ENCODE measurements at places on chromosomes 5 and 9. TPM values are rescaled to one million over a fixed set of nuclear protein-coding genes. Genes with fewer than 3 reads are reported as not detected.

DNA sequence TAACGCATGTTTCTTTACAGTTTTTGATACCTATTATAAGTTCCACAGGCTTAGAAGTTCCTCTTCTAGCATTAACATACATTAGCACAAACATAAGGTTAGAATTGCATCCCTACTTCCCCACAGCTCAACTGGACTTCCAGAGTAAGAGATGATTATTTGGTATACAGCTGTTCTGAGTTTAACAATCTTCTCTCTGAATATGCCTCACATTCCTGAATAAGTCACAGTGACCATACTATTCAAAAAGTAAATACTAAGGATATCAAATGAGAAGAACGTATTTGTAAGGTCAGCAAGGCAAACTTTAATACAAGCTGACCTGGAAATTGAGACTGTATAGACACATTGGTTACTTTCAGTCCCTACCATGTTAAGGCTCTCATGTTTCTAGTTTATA, 21.3 kb downstream of the NR6A1 start:
- no peak overlapping the region for H3K4me3 ChIP-seq
- peak overlapping the region; percentile 29 for H3K27ac ChIP-seq
- peaks cover 20% of the 10 kb centered on the region for H3K4me1 ChIP-seq
- H3K36me3 ChIP-seq: no peaks in the 10 kb centered on the region

The MZB1 gene
- 0.24 TPM for total RNA-seq

- no peak overlapping the region for H3K27ac ChIP-seq
- H3K36me3 ChIP-seq: no peaks in the 10 kb centered on the region
- no peak for DNase-seq
- H3K4me1 ChIP-seq: no peaks in the 10 kb centered on the region
- H3K27me3 ChIP-seq: no peaks in the 10 kb centered on the region
Observed at GRCh38 chr5:82031220-82032119, 59.6 kb downstream of the ATG10 start.

- no peak overlapping the region for H3K4me3 ChIP-seq
- H3K27me3 ChIP-seq: no peaks in the 10 kb centered on the region
- no peak overlapping the region for H3K27ac ChIP-seq
- no peaks in the 10 kb centered on the region for H3K4me1 ChIP-seq
- DNase-seq: no peak
- H3K36me3 ChIP-seq: no peaks in the 10 kb centered on the region
Observed at GRCh38 chr9:14339746-14340145, 25.8 kb upstream of the NFIB start.

- no peaks in the 10 kb centered on the region for H3K27me3 ChIP-seq
- H3K4me3 ChIP-seq: no peak overlapping the region
- no peaks in the 10 kb centered on the region for H3K36me3 ChIP-seq
- no peak for DNase-seq
- no peak overlapping the region for H3K27ac ChIP-seq
Observed at GRCh38 chr9:23825700-23826099, 340 bp downstream of the ELAVL2 start.

The OTULINL gene
- 5.3 TPM for total RNA-seq

DNA sequence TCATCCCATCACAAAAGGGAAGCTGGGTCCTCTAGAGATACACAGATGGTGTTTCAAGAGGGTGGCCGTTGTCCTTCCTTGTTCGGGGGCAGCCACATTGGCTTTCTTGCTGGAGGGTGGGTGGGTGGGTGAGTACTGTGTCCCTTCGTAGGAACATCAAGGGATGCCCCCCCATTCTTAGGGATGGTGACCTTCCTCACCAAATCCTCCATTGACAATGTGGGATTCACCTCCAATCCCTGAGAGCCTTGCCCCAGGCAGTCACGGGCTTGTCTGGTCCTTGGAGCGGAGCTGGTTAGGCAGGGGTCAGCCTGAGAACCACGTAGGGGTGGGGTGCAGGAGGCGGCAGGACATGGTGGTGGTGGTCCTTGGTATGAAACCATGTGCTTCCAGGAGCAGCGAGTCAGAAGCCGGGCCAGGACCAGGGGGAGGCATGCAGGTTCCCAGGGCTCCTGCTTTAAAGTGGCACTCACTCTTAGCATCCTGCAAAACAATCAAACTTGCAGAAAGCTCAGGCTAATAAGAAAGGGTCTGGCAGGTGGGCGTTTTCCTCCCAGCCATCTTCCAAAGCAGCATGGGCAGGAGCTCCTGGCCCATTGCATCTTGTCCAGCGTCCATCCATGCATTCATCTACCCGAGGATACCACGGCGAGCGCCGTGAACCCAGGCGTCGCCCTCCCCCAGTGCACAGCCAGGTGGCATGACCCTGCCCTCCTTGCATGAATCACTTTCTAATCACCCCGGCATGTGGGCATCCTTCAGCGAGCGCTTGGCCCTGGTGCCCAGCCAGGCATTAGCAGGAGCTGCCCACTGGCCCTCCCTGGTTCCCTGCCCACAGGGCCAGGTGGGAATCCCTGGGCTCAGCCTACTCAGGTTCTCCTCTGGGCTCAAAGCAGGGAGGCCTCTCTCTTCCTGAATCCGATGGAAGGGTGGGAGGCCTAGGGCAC, 76.4 kb downstream of the NTNG2 start:
- no peak overlapping the region for H3K4me3 ChIP-seq
- H3K36me3 ChIP-seq: peaks cover 12% of the 10 kb centered on the region

DNA sequence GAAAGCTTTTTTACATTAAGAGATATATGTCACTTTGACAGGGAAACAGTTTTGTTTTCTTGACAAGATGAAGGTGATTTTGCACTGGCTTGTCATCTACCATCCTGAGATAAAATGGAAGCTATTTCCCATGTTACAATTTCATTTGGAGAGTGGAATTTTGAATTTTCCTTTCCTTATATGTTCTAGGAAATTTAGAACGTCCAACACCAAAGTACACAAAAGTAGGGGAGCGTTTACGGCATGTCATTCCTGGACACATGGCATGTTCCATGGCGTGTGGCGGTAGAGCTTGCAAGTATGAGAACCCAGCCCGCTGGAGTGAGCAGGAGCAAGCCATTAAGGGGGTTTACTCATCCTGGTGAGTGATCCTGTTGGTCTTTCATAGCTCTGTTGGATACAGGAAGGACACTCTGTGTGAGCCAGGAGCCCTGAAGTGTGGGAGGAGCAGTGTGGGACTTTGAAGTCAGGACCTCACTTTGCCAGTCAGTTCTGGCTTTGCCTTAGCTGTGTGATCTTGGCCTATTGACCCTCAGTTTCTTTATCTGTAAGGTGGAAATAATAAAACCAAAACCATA, 887 bp downstream of the PTPDC1 start:
- H3K4me1 ChIP-seq: no peaks in the 10 kb centered on the region
- no peaks in the 10 kb centered on the region for H3K27me3 ChIP-seq
- no peaks in the 10 kb centered on the region for H3K36me3 ChIP-seq
- no peak overlapping the region for H3K27ac ChIP-seq
- DNase-seq: no peak
- H3K4me3 ChIP-seq: no peak overlapping the region

GRCh38 chr5:87898574-87898973, 370.1 kb downstream of the TMEM161B start:
- H3K27ac ChIP-seq: no peak overlapping the region
- DNase-seq: no peak
- no peaks in the 10 kb centered on the region for H3K4me1 ChIP-seq
- no peaks in the 10 kb centered on the region for H3K27me3 ChIP-seq

GRCh38 chr5:137649228-137649935, 86.5 kb downstream of the KLHL3 start:
- DNase-seq: no peak
- H3K27me3 ChIP-seq: no peaks in the 10 kb centered on the region
- no peaks in the 10 kb centered on the region for H3K4me1 ChIP-seq
- no peak overlapping the region for H3K4me3 ChIP-seq

The N4BP3 gene
- 6.9 TPM for total RNA-seq

- no peaks in the 10 kb centered on the region for H3K36me3 ChIP-seq
- H3K27me3 ChIP-seq: no peaks in the 10 kb centered on the region
- H3K27ac ChIP-seq: no peak overlapping the region
- DNase-seq: no peak
Observed at GRCh38 chr5:113427871-113428574, 6.8 kb downstream of the TSSK1B start.

The SOWAHA gene
- total RNA-seq: 0.88 TPM

DNA sequence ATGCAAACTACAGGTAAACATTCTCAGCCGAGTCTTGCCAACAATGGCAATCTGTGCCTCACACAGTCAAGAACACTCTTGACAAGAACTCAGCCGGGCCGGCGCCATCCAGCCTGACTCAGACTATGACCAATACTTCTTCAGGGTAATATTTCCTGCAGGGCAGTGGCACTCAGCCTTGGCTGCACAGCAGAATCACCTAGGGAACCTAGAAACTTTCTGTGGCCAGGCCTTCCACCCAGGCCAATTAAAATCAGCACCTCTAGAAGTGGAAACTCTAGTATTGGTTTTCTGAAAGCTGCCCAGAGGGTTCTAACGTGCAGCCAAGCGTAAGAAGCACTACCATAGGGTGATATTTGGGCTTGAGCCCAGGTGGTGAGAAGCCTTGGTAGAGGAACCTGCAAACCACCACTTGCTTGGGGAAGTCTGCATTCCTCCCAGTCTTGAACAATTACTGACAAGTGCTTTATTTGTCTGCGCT, 120.6 kb downstream of the TTLL11 start:
- H3K27me3 ChIP-seq: no peaks in the 10 kb centered on the region
- H3K27ac ChIP-seq: peak overlapping the region; percentile 89
- H3K4me1 ChIP-seq: peaks cover 29% of the 10 kb centered on the region
- DNase-seq: peak; percentile 79
- H3K4me3 ChIP-seq: peak overlapping the region; percentile 36

- no peak for DNase-seq
- H3K4me1 ChIP-seq: no peaks in the 10 kb centered on the region
- H3K36me3 ChIP-seq: no peaks in the 10 kb centered on the region
- no peaks in the 10 kb centered on the region for H3K27me3 ChIP-seq
Observed at GRCh38 chr5:106755789-106756188, 914.9 kb downstream of the EFNA5 start.

The CLIC3 gene
- total RNA-seq: 0.91 TPM

GRCh38 chr9:92187989-92188714, 72.9 kb upstream of the SPTLC1 start:
- no peak overlapping the region for H3K27ac ChIP-seq
- no peaks in the 10 kb centered on the region for H3K36me3 ChIP-seq

GRCh38 chr9:127634021-127634420, 21.9 kb downstream of the STXBP1 start:
- peaks cover 22% of the 10 kb centered on the region for H3K4me1 ChIP-seq
- no peak for DNase-seq
- peaks cover 11% of the 10 kb centered on the region for H3K27me3 ChIP-seq

- peaks cover 8% of the 10 kb centered on the region for H3K4me1 ChIP-seq
- peak overlapping the region; percentile 20 for H3K27ac ChIP-seq
- no peak for DNase-seq
- no peak overlapping the region for H3K4me3 ChIP-seq
- H3K36me3 ChIP-seq: peaks cover 49% of the 10 kb centered on the region
- no peaks in the 10 kb centered on the region for H3K27me3 ChIP-seq
Observed at GRCh38 chr9:107342476-107343161, 59.5 kb downstream of the RAD23B start.

- H3K36me3 ChIP-seq: no peaks in the 10 kb centered on the region
- no peaks in the 10 kb centered on the region for H3K27me3 ChIP-seq
- H3K4me3 ChIP-seq: no peak overlapping the region
- H3K4me1 ChIP-seq: no peaks in the 10 kb centered on the region
Observed at GRCh38 chr9:80648336-80648735, 1041.0 kb downstream of the TLE1 start.

- H3K4me1 ChIP-seq: peaks cover 28% of the 10 kb centered on the region
- H3K27me3 ChIP-seq: no peaks in the 10 kb centered on the region
- no peaks in the 10 kb centered on the region for H3K36me3 ChIP-seq
- DNase-seq: no peak
Observed at GRCh38 chr5:95938347-95938746, 23.3 kb downstream of the ELL2 start.

GRCh38 chr9:133470427-133470924, 8.4 kb downstream of the SLC2A6 start:
- H3K27me3 ChIP-seq: no peaks in the 10 kb centered on the region
- DNase-seq: no peak
- peaks cover 42% of the 10 kb centered on the region for H3K36me3 ChIP-seq
- H3K4me1 ChIP-seq: no peaks in the 10 kb centered on the region

- H3K4me1 ChIP-seq: no peaks in the 10 kb centered on the region
- H3K4me3 ChIP-seq: no peak overlapping the region
- H3K27ac ChIP-seq: no peak overlapping the region
- H3K36me3 ChIP-seq: no peaks in the 10 kb centered on the region
- peaks cover 42% of the 10 kb centered on the region for H3K27me3 ChIP-seq
Observed at GRCh38 chr5:158139161-158139560, 280.2 kb upstream of the CLINT1 start.

The STPG3 gene
- total RNA-seq: not detected

The IL3 gene
- not detected for total RNA-seq

- no peaks in the 10 kb centered on the region for H3K36me3 ChIP-seq
Observed at GRCh38 chr9:87206064-87206661, 258.9 kb upstream of the GAS1 start.

DNA sequence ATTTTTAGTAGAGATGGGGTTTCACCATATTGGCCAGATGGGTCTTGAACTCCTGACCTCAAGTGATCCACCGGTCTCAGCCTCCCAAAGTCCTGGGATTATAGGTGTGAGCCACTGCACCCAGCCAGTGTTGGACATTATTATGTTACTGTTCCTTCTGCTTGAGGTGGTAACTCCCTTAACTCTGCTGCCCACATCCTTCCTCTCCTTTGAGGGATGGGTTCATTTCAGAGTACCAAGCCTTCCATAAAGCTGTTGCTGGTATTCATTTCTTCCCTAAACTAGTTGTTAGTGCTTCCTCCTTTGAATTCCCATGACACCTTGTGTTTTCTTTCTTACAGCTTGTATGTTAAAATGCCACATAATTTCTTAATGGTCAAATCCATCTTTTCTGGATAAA, 54.0 kb downstream of the CTNNA1 start:
- H3K27ac ChIP-seq: no peak overlapping the region
- H3K4me3 ChIP-seq: no peak overlapping the region
- H3K27me3 ChIP-seq: no peaks in the 10 kb centered on the region
- H3K4me1 ChIP-seq: peaks cover 16% of the 10 kb centered on the region
- peaks cover 54% of the 10 kb centered on the region for H3K36me3 ChIP-seq
- no peak for DNase-seq

All from Calu3 (cell line).